ENCODE measurements at places on chromosomes 6 and 20.
A peak's percentile ranks its signal among the peaks of the same experiment; 100 is the strongest.

GRCh38 chr20:46520540-46520939 lies 7.2 kb upstream of the ZNF334 start:
- DNase-seq: no peak

DNA sequence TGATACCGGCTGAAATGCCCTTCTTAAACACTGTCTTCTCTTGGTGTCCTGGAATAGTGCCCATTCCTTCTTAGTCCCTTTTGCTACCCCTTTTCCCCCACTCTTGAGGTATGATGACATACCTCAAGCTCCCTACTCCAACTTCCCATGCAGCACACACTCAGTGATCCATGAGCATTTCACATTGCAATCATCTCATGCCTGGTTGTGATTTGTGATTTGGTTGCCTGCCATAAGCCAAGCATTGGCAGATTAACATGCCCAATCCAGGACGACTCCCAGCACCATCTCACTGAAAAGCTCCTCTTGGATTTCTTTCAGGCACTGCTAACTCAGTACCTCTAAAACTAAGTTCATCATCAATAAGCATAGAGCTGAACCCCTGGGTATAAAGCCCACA lies 14.7 kb upstream of the PTPRA start:
- no peak for DNase-seq

- DNase-seq: no peak
These were observed 671 bp downstream of the TAPBP start for GRCh38 chr6:33313105-33313708.

DNA sequence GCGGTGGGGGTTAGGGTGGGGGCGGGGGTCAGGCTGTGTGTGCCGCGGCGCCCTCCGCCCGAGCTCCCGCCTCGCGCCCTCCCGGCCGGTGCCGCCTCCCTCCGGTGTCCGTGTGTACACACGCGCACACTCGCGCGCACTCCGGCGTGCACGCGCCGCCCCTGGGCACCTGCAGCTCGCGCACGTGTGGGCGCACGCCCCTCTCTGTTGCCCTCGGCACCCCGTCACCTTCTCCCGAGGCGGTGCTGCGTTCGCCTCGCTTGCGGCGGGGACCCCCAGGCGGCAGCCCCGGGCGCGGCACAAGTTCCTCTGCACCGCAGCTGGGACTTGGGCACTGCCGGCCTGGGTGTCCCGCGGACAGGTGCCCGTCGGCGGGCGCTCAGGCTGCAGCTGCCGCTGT lies 525 bp downstream of the MACROD2 start:
- DNase-seq: no peak

- DNase-seq: no peak
These were observed 77.0 kb upstream of the ESR1 start for GRCh38 chr6:151730496-151730870.

DNA sequence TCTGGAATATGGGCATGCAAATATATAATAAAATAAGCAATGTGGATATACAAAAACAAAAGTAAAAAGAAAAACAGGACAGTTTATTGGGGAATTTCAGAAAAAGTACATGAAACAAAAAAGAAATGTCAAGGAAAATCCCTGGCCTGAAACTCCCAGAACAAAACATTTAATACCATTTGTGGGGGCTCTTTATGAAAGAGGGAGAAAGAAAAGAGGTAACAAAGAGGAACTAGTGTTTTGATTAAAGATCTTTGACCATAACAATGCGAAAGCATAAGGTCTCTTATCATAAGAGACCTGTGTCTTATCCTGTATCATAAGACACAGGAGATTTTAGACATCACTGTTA lies 88.6 kb upstream of the ARID1B start:
- no peak for DNase-seq

GRCh38 chr6:24666097-24666640 lies 530 bp downstream of the TDP2 start:
- peak; percentile 34 for DNase-seq

GRCh38 chr6:52423971-52424381 lies 3.8 kb downstream of the EFHC1 start:
- DNase-seq: peak; percentile 67

Data from HTR-8/SVneo (cell line).